Amniotic stem cell (primary cell): ENCODE measurements at places on chromosomes 6 and 20.

GRCh38 chr6:151379933-151380847, 11.2 kb downstream of the ZBTB2 start:
- DNase-seq, result no peak

DNA sequence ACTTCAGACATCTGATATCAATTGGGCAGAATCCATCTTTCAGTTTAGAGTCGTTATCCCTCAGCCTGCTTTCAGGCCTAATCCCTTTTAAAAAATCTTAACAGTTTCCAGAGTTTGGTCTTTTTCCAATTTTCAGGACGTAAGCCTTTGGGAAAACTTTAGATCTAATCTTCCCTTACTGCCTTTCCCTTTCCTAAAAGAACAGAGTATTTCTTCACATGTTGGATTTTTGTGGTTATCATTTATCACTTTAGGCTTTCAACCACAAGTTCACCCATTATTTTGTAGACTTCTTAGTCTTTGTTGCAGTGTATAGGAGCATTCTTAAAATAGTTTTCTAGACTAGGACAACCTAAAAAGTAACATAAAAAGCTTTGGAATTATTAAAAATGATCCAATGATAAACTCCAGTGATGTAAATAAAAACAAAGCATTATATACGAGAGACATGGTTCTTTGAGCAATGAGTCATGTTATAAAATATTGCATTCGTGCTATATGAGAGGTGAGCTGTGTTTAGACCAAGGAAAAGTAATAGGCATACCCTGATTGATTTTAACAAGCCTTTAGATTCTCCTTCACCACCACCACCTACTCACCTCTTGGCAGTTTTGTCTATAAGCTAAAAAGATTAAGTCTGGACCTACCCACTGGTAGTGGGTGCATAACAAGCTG, 90.4 kb upstream of the MCHR2 start:
- DNase-seq, result no peak

GRCh38 chr6:45630314-45630713, 252.6 kb upstream of the SUPT3H start:
- no peak for DNase-seq

DNA sequence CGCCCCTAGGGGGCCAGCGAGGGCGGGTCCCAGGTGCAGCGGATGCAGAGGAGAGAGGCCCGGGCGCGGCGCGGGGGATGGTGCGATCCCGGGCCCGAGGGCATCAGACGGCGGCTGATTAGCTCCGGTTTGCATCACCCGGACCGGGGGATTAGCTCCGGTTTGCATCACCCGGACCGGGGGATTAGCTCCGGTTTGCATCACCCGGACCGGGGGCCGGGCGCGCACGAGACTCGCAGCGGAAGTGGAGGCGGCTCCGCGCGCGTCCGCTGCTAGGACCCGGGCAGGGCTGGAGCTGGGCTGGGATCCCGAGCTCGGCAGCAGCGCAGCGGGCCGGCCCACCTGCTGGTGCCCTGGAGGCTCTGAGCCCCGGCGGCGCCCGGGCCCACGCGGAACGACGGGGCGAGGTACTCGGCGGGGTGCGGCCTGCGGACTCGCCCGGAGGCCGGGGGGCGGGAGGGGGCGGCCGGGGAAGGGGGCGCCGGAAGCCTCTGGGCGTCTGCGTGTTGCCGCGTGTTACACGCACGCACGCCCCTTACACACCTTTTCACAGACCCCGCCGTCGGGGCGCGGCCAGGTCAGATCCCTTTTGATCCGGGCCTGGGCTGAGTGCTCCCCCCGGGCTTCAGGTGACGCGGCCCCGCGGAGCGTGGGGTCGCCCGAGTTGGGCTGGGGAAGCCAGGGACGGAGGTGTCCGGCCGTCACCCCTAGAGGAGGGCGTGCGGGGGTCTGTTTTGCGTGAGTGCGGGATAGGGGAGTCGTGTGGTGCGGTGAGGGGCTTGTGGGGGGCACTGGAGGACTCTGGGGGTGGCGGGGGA, 412 bp downstream of the TRIB3 start:
- DNase-seq, result peak; percentile 18

DNA sequence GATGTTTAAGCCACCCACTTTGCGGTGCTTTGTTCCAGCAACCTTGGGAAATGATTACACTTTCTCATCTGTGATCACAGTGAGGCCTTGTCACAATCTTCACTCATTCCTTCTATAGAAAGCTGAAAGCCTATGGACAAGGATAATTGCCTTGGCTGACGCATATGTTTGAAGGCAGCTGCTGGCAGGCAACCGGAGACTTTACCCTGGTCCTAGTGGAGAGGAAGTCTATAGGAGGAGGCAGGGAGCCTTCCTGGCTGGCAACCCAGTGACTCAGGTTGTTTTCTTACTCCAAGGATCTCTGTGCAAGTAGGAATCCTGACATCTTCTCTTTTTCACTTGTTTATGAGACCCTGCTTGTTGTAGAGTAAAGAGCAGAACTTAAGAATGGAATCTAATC, 34.1 kb upstream of the ESR1 start:
- DNase-seq, result no peak

DNA sequence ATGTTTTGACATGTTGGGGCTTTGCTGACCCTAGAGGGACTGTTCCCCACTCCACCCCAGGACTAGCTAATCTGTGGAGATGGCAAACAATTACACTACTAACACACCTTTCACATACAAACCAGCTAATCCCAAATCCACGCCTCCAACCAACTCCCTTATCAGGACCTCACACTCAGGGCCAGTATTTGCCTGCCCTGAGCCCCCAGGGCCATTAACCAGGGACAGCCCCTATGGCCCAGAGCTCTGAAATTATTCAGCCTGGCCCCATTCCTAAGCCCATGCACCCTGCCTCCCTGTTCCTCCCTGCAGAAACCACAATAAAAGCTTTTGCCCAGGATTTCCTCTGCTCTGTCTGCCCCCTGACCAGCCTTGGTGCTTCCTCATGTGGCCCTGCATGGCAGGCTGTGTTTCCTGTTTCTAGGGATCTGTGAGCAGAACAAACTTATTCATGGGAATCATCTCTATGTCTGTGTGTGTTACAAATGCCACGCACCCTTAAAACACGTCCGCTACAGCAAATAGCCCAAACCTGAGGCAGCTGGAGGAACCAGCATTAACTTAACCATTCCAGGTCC, 121.2 kb downstream of the PXDC1 start:
- no peak for DNase-seq

GRCh38 chr20:63617092-63617875, 9.6 kb downstream of the GMEB2 start:
- no peak for DNase-seq

- no peak for DNase-seq
These were observed 4.3 kb downstream of the PFDN4 start for GRCh38 chr20:54212226-54212625.

DNA sequence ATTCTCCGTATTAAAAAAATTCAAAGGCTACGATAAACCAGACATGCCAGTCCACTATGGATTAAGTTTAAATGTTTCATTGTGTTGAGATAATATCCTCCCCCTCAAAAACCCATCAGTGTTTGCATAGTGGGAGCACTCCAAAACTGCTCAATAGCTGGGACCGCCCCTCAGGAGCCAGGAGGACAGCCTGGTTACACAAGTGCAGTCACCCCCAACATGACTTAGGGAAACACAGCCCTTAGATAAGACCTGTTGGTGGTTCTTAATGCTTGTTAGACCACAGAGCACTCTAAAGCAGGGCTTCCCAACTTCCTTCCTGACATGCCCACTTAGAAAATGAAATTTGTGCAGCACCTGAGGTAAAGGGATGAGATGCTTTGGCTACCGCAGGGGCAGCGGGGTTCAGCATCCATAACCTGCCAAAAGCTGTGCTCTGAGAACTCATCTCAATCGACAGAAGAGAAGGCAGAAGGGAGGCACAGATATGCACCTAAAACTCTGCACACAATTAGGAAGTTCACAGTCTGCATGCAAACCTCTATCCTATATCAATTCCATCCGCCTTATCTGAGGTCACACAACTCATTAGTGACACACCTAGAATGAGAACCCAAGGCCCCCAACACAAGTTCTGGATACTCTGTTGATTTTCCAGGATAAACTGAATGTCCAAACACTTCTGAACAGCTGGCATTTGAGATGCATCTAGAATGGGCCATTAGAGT, 74.3 kb downstream of the RALGAPA2 start:
- no peak for DNase-seq

GRCh38 chr6:47669684-47670513, 28.5 kb upstream of the ADGRF4 start:
- no peak for DNase-seq

GRCh38 chr20:63551068-63551467, 2.9 kb upstream of the FNDC11 start:
- no peak for DNase-seq

DNA sequence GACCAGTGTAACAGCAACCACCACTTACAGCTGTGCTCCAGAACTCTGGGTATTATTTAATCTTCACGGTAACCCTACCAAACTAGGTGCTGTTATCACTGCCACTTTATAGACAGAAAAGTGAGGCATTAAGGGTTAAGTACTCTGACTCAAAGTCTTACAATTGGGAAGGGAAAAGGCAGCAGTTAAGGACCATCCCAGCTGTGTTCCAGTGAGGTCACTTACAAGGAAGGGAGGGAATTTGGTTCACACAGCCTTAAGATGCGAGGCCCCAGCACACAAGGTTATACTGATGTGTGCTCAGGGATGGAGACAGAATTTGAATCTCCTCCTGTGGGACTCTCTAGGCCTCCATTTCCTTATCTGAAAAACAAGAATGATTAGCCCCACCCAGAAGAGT, 46.7 kb downstream of the TRERF1 start:
- peak; percentile 46 for DNase-seq

- no peak for DNase-seq
These were observed 272.7 kb upstream of the MAP3K7 start for GRCh38 chr6:90859612-90860011.

- no peak for DNase-seq
These were observed 107.8 kb upstream of the SHLD1 start for GRCh38 chr20:5642155-5642981.

GRCh38 chr20:21421601-21422236, 24.4 kb upstream of the NKX2-4 start:
- no peak for DNase-seq

GRCh38 chr6:42960243-42961019, at the start of gene GNMT:
Gene GNMT, plus strand, starts transcription at chr6:42960754. Its CDS starts 14 bp downstream, at chr6:42960768.
- no peak for DNase-seq
